ENCODE measurements at places on chromosomes 3 and 15.
A peak's percentile ranks its signal among the peaks of the same experiment; 100 is the strongest.

GRCh38 chr15:31262901-31263671 is 63.5 kb upstream of the KLF13 start:
- peak; percentile 71 for DNase-seq

GRCh38 chr15:69342460-69343076 is 43.9 kb downstream of the PAQR5 start:
- DNase-seq = no peak

DNA sequence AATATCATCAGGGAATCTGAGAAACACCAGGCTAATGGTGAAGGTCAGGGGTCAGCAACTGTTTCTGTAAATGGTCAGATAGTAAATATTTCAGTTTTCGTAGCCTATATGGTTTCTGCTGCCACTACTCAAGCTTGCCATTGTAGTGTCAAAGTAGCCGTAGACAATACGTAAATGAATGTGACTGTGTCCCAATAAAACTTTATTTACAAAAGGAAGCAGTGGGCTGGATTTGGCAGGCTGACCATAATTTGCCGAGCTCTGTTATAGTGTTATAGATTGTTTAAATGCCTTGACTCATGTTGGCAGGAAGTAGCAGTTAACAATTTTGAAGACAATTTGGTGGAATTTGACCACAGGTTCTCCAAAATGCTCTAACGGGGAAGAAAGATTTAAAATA is 548.2 kb downstream of the FOXP1 start:
- no peak for DNase-seq

GRCh38 chr15:50065279-50065678 is 53.8 kb downstream of the ATP8B4 start:
- DNase-seq = no peak

GRCh38 chr3:172201870-172202236 is 162.5 kb downstream of the FNDC3B start:
- DNase-seq = no peak

DNA sequence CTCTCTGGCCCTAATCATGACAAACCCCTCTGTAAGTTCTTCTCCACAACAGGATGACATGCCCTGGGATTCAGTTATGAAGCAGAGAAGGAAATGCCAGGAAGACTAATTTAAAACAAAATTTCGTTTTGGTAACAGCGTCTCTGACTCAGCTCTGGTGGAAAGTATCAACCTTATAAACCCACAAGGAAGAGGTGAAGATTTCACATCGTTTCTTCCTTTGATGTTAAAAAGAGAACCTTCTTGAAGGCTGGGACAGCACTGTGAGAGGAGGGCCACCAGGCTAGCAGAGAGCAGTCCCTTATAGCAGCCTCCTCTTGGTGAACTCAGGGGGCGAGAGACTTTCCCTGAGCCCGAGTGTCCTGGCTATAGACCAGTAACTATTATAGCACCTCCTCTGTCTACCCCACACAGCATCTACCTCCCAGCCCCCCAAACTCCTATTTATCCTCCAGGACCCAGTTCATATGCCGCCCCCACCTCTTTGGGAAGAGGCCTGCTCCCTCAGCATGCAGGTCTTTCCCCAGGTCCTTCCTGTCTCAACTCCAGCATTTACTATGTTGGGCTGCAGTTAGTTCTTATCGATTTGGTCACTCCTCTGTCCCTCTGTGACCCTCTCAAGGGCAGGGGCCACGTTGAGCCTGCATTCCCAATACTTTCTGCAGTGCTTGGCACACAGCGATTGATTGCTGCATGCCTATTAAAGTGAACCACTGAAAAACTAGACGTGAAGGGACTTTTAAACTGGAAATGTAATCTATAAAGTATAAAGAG is 321.5 kb upstream of the ICE2 start:
- DNase-seq = no peak

GRCh38 chr15:88803241-88803919 is at the start of gene ACAN:
Gene ACAN (plus strand): TSS chr15:88803436. CDS start chr15:88836207, 32,771 bp downstream.
- DNase-seq = no peak

GRCh38 chr3:150898046-150898754 is 7.0 kb downstream of the MINDY4B start:
- no peak for DNase-seq

DNA sequence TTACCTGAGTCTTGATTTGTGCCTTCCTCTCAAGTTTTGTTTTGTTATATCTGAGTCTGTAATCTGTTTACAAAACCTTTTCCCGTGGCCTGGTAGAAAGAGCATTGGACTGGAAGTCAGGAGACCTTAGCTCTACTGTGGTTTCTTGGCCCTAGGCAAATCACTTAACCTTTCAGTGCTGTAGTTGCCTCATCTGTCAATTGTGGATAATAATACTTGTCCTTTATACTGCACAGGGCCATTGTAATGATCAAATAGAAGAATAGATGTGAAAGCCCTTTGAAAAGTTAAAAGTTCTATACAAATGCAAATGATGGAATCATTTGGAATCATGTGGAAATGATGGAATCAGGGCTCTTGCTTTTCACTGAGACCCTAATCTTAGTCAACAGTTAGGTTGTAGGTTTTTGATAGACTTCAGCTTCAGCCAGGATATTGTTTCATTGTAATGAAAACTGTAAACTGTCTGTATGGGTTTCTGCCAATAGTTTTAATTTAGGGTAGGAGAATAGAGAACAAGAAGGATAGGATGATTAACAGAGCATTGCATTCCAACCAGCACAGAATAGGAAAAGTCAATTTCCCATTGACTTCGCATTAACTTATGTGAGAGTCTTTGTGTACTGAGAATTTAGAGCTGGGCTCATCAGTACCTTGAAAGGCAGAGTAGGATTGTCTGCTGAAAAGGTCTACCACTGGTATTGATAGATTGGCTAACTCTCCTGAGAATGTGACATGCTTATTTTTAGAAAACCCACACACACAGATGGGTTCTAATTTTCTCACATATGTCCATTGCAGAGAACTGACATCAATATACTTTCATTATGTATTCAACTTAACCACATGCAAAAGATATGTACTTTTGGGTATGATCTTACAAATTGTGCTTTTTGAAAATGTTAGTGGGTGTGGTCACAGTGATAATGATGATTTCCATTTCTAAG is 21.8 kb downstream of the MAP2K5 start:
- peak; percentile 70 for DNase-seq

- DNase-seq = no peak
These were observed 43.1 kb downstream of the SAMMSON start for GRCh38 chr3:70042641-70043040.

- DNase-seq = no peak
These were observed 216.6 kb upstream of the TRIM42 start for GRCh38 chr3:140461250-140461649.

- no peak for DNase-seq
These were observed 6.9 kb downstream of the AADACL2 start for GRCh38 chr3:151740581-151740980.

DNA sequence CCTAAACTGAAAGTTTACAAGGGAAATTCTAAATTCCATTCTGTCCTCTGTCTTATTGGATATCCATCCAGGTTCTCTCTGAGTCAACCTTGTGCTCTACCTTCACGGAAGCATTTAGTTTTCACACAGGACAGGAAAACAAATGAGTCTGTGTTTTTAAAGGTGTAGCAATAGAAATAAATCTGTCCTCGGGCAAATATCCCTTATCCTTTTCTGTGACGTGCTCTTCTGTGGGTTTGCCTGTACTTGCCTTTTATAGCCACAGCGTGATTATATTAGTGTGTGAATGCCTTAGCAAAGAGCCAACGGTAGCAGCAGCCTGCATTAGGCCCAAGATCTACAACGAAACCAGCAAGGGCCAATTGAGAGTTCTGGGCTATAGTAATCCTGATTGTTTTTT is 127.2 kb upstream of the PLSCR5 start:
- DNase-seq = no peak

DNA sequence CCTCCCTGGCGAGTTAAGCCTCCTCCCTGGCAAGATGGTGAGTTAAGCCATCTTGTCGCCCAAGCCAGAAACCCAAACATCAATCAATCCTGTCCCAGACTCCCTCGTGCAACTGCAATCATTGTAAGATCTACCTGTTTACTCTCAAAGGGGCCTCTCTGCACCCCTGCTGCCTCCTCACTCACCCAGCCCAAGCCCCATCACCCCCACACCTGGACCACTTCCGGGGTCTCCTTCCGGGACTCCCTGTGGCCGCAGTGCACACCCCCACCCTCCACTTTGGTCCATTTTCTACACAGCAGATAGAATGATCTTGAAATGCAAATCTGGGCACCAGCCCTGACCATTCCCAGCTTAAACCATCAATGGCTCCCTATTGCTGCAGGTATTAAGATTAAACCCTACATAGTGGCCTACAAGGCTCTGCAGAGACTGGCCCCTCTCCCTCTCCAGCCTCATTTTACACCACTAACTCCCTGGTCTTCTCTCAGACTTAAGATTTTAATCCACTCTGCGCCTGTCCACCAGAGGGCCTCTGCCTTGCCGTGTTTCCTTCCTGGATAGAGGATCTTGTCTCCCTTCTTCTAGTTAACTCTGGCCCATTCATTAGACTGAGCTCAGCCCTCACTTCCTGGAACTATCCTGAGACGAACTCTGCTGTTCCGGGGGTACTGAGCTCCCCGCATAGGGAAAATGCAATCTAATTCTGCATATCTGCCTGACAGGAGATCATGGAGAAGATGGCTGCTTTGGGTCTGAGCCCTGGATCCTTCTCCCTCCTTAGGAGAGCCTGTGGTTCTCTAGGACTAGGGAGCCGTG is 41.9 kb upstream of the SLC6A1 start:
- no peak for DNase-seq

- DNase-seq = no peak
These were observed 24.5 kb downstream of the C15orf39 start for GRCh38 chr15:75225951-75226732.

- peak; percentile 33 for DNase-seq
These were observed 1.6 kb downstream of the GABPB1 start for GRCh38 chr15:50353251-50353974.

DNA sequence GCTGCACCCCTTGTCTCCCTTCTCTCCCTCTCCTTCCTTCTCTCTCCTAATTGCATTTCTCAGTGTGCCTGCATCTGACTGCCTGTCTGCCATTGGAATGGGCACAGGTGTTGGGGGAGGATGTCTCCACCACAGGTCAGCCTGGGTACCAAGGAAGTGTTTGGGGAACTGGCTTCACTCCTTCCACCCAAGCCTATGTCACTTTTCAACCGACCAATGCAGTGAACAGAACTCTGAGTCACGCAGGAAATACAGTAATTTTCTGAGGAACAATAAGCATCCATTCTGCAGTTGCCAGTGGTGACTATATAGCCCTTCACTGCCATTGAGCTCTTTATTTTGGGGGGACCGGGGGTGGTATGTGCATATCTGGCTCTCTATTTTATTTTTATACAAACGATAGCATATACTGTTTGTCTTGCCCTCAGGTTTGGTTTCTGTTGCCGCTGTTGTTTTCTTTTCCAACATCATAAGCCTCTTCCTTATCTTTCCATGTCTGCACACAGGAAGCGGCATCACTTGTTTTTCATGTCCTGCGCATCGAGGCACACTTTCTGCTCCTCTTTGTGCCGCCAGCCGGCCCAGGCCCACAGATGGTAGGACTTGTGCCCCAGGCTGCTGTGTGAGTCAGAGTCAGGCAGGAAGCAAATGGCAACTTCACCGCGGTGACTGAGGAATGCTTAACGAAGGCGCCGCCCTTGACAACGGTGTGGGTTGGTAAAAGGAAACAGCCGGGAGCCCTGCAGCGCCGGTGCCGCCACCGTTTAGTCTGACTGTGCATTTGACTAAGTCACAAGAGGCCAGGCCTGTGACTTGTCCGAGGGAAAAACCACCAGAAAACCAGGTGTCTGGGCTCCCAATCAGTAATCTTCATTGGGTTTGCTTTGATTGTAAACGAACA is 21.1 kb upstream of the CDCP1 start:
- DNase-seq = peak; percentile 35

DNA sequence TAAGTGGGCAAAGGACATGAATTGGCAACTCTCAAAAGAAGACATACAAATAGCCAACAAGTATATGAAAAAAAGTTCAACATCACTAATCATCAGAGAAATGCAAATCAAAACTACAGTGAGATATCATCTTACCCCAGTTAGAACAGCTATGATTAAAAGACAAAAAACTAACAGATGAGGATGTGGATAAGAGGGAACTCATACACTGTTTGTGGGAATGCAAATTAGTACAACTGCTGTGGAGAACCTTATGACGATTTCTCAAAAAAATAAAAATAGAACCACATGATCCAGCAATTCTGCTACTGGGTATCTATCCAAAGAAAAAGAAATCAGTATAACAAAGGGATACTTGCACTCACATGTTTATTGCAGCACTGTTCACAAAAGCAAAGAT is 28.6 kb downstream of the NEK10 start:
- no peak for DNase-seq

DNA sequence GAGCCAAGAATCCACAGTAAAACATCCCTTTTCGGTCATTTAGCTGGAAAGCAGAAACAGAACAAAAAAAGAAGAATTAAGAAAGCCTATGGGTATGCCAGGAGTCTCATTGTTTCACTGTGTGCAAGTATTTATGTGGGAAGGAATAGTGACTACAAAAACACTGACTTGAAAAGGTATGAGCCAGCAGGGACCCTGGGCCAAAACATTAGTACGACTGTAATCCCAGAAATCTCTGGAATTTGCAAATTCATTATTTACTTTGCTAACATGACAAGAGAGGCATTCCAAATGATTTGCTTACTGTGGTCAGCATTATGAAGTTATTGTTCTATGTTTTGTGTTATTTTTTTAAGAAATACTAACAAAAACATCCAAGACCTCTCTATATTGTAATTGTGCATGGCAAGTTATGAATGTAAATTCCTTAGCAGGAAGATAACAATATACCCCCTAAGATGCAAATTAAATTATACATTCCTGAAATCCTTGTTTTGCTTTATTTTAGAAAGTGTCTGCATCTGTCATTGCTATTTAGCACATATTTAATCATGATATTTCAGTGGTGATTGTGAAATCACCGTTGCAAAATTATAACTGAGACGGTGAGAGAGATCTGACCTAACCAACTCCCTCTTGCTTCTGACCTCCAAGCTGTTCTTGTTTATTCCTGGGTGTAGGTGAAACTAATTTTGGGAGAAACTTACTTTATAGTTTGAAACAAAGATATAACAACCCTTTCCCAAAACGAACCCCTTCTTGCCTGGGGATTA is 299.2 kb downstream of the ZPLD1 start:
- DNase-seq = no peak

- no peak for DNase-seq
These were observed 94.6 kb downstream of the CYP19A1 start for GRCh38 chr15:51243774-51244173.

- no peak for DNase-seq
These were observed 613.3 kb downstream of the TBL1XR1 start for GRCh38 chr3:176583956-176584355.

DNA sequence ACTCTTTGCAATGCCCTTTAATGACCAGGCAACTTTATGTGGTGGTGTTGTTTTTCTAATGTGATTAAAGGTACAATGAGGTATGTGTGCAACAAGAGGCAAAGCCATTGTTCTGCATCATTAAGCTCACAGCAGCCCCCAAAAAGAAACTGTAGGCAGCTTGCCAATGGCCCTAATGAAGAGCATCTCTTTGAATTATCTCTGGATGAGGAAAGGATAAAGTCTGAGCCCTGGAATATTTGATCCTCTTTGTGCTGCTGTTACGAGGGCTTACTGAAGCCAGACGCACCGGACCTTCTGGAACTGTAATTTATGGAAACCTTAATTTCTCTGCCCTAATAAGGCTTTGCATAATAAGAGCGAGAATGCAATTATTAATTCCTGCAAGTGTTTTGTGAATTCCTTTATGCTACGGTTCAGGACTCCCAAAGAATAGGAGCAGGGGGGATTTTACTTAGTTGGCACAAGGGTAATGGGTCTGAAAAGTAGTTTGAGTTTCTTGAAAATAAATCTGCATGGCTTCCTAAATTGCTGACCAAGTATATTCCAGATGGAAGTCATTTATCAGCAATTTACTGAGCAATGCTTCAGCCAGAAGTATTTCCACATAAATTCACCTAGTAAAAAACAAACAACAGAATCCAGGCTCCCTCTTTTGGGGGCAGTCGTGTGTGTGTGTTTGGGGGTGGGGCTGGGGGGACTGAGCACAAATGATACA is 193.4 kb downstream of the PDZRN3 start:
- no peak for DNase-seq

Data from GM20000 (cell line).